ENCODE measurements at places on chromosomes 16 and 17. TPM values are rescaled to one million over a fixed set of nuclear protein-coding genes. Genes with fewer than 3 reads are reported as not detected.
A peak's percentile ranks its signal among the peaks of the same experiment; 100 is the strongest.

- DNase-seq = no peak
These were observed 47.7 kb downstream of the VAC14 start for GRCh38 chr16:70753228-70753627.

GRCh38 chr16:57939872-57940224 is 31.1 kb downstream of the CNGB1 start:
- no peak for DNase-seq

- DNase-seq = no peak
These were observed 183.8 kb upstream of the SOX9 start for GRCh38 chr17:71936977-71937376.

DNA sequence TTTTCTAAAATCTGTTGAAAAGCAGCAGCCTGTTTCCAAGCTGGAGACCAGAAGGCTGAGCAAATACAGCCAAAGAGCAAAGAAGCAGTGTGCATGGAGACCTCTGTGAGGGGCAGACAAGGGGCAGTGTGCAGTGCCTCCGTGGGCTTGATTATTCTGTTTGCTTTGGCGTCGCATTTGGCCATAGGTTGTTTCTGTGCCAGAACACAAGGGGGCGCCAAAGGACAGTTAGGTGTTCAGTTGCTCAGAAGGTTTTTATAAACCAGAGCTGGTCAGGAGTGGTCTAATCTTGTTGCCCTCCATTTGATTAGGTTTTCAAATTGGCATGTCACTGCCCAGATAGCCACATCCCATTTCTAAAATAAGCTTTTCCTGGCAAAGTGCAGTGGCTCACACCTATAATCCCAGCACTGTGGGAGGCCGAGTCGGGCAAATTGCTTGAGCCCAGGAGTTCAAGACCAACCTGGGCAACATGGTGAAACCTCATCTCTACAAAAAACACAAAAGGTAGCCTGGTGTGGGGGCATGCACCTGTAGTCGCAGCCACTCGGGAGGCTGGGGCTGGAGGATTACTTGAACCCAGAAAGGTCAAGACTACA is 10.6 kb downstream of the MYH3 start:
- peak; percentile 52 for DNase-seq

DNA sequence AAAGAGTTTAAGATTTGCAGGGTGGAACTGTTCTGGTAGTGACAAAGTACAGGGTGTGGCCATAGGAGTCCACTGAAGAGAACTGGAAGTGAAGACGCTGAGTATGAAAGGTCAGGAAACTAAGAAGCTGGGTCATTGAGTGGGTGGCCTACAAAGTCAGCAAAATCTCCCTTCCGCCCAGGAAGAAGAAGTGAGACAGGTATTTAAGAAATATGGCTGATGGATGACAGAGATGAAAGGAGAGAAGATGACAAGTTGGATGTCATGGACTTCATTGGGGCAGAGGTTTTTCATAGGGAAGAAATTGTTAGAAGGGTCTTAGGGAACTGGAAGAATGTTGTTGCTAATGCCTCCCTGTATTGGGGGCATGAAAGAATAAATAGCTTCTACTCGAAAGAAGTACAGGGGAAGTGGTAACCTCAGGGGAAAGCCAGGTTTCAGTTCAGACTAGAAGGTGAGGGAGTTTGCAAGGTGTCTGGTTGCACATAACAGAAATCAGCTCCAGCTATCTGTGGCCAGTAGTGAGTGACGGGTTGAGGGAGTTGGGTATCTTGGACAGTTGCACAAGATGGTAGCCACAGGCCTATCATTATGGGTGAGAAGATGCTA is 33.6 kb upstream of the MED13 start:
- no peak for DNase-seq

DNAAF1 gene
- 7.5 TPM for polyA plus RNA-seq

TBX6 gene
- polyA plus RNA-seq = 1.1 TPM

OR2C1 gene
- 1.0 TPM for polyA plus RNA-seq

ZG16 gene
- 0.05 TPM for polyA plus RNA-seq

All from left renal pelvis (tissue), 4 donors.